ENCODE measurements at places on chromosomes 11 and 22.

DNA sequence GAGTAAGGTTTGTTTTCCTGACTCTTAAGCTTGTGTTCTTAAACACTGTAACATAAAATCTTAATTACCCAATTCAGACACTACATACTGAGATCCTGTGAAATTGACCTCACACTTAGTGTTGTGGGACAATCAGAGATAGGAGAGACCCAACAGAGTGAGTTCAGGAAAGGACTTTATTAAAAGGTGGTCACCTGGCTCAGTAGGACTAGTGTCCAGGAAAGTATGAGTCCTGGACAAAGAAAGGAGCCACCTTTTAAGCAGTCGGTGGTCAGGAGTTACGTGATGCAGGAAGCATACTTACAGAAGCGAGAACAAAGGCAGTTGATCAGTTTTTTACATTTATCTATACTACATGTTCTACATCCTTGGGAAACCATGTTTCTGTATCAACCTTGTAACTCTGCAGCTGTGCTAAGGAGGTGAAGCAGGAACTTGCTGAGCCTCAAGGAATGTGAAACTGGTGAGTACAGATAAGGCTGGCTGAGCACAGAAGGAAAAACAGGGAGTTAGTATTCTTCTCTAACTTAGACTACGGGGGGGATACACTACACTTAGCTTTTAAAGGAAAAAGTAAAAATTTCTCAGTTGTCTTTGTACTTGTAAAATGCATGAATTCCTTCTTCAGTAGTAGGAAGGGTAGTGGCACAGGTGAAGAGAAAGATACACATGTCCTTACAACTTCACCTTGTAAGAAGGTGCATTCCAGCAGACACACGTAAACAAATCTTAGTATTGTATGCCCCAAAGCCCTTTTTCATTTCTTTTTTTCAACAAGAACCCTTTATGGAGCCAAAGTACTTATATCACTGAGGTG is 15.1 kb downstream of the OR51E1 start:
- no peak for DNase-seq

DNA sequence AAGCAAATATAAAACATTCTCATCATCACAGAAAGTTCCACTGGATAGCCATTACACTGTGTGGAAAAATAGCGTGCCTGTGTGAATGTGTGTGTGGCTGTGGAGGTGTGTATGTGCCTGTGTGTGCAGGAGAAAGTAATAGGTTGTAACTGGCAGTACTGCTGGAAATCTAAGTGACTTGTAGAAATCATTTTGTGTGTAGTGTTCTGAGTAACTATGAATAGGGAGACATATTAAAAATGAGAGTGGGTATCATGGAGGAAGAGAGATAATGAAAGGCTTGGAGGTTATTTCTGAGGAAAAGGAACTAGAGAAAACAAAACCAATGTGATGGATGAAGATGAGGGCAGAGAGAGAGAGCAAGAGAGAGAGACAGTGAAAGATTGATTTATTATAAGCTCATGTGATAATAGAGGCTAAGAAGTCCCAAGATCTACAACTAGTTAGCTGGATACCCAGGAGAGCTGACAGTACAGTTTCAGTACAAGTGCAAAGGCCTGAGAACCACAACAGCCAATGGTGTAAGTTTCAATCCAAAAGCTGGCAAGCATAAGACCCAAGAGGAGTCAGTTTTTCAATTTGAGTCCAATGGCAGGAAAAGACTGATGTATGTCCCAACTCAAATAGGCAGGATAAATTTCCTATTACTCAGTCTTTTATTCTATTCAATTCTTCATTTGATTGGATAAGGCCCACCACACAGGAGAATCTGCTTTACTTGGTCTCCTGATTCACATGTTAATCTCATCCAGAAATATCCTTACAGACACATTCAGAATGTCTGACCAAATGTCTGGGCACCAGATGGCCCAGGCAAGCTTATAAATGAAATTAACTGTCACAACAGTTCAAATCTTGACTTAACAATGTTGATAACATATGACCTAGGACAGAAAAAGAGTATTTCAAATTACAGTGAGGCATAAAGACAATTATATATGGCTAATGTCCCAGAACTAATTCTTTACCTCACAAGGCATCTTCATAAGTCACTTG is 14.9 kb downstream of the KBTBD3 start:
- no peak for DNase-seq

DNA sequence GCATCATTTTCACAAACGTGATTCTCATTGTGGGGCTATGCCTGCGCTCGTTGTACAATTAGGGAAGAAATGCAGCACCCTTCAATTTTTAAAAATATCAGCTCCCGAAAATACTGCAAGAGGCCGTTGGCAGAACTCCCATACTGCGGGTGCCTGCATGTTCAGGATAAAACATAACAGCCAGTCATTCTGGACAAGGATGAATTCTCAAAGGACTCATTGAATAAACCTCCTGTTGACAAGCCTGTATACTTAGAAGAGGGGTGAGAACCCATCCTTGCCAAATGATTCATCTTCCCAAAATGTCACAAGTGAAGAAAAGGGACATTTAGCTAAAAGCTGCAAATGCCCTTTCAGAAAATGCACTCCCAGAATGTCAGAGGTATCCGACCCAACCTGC is 141.9 kb downstream of the CSNK2A3 start:
- no peak for DNase-seq

DNA sequence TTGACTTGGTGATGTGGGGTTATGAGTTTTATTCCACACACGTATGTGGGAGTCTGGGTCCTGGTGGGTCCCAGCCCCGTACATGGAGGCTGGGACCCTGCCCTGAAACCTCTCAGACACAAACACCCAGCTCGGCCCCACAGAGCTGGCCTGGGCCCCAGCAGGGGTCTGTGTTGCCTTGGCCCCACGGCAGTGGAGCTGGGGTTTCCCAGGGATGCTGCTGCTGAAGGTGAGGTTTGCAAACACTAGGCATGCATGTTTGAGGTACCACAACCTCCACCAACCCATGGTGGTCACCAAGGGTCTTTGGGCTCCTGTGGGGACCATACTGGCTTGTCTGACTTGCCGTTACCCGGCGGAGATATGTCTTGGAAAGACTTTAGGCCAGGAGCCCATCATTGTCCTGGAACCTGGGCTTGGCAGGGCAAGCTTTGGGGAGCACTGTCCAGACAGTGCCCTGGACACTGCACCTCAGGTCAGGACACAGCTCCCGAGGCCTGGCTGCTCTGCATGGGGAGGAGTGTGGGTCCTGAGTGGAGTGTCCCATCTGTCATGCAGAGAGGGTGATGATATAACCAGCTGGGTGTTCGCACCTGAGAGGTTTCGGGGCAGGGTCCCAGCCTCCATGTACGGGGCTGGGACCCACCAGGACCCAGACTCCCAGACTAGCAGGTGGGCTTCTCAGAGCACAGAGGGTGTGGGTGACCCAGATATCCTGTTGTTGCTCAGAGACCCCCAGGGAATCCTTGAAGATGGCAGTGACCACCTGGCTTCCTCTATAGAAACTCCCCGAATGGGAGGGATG is 63.3 kb downstream of the KCNQ1 start:
- no peak for DNase-seq

GRCh38 chr11:95577716-95578460 is 211.7 kb downstream of the FAM76B start:
- no peak for DNase-seq

- no peak for DNase-seq
Observed at GRCh38 chr11:80487952-80488351, 1047.1 kb upstream of the TENM4 start.

- no peak for DNase-seq
Observed at GRCh38 chr11:113481226-113481625, 6.0 kb upstream of the DRD2 start.

DNA sequence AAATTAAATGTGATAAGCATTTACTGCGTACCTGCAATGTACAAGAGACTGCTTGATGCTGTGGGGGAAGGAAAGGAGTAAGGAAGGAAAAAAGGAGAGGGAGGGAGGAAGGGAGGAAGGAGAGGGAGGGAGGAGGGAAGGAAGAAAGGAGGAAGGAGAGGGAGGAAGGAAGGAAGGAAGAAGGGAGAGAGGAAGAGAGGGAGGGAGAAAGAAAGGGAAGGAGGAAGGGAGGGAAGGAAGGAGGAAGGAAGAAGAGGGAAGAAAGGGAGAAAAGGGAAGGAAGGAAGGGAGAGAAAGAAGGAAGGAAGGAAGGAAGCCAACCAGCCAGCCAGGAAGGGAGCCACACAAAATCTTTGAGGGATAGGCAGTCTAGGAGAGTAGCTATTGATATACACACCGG is 44.0 kb upstream of the MYO18B start:
- no peak for DNase-seq

DNA sequence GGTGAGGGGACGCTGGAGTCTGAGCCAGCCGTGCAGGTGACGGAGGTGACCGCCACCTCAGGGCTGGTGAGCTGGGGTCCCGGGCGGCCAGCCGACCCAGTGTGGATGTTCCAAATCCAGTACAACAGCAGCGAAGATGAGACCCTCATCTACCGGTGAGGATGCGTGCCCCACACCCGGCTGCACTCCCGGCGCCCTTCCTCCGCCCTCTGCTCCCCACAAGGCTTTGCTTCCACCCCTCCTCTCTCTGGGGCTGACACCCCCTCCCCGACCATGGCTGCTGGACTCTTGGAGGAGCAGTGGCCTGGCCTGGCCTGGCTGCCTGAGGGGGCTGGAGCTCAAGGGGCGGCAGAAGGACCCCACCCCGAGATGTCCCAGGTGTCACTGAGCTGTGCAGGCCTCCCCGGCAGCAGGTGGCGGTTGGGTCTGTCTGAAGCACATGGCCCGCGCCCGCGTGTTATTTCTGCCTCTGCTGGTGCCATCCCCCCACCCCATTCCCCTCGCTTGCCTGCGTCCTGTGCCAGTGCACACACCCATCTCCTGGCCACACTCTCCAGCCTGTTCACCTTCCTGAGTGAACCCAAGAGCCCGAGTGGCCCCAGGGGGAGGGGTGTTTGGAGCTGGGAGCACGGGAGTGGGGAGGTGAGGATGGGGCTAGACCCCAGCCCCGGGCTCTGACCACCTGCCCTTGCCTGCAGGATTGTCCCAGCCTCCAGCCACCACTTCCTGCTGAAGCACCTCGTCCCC is 2.2 kb downstream of the LRFN4 start:
- DNase-seq: no peak

DNA sequence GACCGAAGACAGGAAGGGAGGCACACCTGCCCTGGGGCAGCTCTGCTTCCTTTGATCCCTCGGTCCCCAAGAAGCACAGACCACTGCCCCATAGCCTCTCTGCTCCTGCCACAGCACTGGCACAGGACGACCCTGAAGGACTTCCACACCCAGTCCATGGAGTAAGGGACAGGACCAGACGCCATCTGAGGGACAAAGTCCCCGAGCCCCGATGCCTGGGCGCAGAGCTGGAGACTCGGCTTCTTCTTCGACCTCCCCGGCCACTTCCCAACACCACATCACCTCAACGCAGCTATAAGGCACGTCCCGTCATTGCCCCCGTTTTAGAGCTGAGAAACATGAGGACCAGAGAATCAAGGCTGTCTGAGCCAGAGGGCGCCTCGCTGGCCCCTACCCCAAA is 310.5 kb downstream of the BRD1 start:
- DNase-seq: no peak

DNA sequence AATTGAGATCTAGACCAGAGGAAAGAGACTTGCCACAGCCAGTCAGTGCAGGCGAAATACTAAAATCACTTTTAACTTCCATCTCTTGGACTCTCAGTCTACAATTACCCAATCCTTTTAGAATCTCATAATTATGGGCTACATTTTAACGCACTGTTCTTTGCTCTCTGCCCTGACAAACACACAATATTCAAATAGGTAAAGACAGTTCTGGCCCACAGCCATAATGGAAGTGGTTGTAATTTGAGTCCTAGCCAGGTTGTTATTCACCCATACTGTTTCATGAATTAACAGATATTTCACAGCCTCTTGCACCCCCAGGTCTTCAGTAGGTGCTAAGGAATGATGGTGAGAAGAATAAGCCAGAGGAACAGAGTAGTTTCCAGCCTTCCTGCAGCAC is 830 bp downstream of the C11orf97 start:
- no peak for DNase-seq

DNA sequence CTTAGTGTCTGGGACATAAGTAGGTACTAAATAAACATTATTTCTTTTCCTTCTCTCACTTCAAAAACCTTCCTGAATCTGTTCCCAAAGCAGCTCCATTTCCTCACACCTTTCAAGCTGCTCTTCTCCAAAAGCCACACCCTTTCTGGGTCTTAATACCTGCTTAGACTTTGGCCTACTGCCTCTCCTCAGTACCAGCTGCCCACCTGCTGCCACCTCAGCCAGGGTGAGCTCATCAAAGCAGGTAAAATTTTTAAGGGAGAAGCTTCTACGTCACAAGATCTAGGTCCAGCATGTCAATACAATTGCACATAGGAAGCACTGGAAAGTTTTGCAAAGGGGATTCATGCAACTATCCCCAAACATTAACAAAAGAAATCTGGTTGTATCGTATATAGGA is 108.4 kb downstream of the RPL27A start:
- DNase-seq: no peak

DNA sequence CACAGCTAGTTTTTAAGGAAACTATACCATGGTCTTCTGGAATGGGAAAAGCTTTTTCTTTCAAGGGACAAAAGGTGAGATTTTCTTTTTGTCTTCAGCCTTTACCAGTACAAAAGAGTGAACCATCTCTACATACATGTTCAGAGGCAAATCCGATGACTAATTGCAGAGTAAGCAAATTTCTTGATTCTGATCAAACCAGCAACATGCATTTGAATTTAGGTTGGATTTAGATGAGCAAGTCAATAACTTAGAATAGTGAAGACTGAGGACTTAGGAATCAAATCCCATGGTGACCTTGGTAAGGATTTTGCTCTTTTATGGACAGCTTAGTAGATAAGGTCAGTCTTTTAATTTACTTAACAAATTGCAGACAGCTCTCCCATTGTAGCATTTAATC is 65.9 kb upstream of the BLID start:
- DNase-seq: no peak

- DNase-seq: no peak
Observed at GRCh38 chr11:65411681-65412070, 10.9 kb upstream of the NEAT1 start.

GRCh38 chr22:20149257-20150250 is 1.3 kb downstream of the CCDC188 start:
- DNase-seq: no peak

DNA sequence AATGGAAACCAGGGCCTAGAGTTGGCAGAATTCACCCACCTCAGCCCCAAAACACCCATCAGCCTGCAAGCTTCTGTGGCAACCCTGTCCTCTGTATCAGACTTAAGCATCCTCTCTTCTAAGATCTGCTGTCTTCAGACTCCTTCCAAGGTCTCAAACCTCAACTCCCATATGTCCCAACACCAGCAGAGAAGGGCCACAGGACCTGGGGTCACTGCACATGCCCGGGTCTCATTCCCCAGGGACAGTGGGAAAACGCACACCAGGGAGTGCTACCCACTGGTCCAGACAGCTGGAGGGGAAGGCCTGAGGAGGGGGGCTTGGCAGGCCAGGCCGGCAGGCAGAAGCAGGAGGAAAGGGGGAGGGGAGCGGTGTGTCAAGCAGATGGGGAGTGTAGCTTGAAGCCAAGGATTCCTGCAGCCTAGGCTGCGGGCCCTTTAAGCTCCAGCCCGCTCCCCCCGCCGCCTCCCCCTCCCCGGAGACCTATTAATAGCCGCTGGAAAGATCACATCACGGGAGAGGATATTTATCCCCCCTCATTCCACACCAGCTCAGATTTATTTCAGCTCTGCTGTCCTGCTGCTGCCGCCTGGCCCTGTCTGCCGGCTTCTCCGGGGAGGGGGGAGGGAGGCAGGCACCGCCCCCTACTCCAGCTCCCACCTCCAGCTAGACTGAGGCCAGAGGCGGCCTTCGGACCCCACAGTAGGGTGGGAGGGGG is 16.7 kb downstream of the BCL9L start:
- no peak for DNase-seq

All from non-pigmented ciliary epithelial cell (primary cell).